Stimulated activated CD4-positive, alpha-beta T cell treated with anti-CD3 and anti-CD28 coated beads, Interleukin-15, amount 100 ng/mL, for 1 hour (primary cell): ENCODE measurements at places on chromosomes 1 and 21.

- DNase-seq = no peak
These were observed 21.1 kb downstream of the PIK3C2B start for GRCh38 chr1:204473400-204473965.

- DNase-seq = no peak
These were observed 267.8 kb upstream of the RUNX1 start for GRCh38 chr21:35316933-35317332.

- DNase-seq = peak; percentile 77
These were observed 49.7 kb downstream of the RASSF5 start for GRCh38 chr1:206556750-206557635.

DNA sequence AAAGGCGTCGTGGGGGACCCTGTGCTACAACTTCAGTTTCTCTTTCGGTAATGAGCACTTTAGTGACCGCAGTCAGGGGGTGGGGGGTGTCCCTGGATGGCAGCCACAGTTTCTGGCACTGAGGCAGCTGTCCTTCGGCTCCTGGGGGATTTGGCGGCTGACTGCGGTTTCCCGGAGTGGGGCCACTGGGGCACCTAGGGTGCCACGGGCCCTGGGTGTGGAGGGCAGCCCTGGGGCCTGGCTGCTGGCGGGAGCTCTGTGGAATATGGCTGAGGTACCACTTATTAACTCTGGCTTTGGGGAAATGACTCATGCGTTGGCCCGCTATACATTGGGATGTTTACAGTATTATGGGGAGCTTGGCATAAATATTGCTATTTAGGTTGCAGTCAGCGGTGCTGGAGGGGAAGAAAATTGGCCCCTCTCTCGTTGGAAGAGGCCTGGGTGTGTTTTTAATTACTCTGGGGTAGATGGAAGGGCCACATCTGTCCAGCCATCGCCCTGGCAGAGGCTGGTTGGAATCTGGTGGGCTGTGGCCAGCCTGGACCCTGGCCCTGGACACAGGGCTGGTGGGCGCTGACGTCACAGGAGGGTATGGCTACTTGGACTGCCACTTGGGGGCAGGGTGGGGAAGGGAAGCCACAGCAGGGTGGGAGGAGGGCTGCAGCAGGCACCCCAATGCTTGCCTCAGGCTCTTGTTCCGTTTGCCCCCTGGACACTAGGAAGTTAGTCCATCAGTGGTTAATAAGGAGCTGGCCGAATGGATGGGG lies 2.0 kb downstream of the EPHB2 start:
- DNase-seq = no peak

- no peak for DNase-seq
These were observed 22.0 kb upstream of the ZBTB18 start for GRCh38 chr1:244029124-244029523.

GRCh38 chr1:219143735-219144134 lies 29.9 kb upstream of the LYPLAL1 start:
- no peak for DNase-seq

- no peak for DNase-seq
These were observed 138.3 kb downstream of the PRDM16 start for GRCh38 chr1:3207217-3207848.

DNA sequence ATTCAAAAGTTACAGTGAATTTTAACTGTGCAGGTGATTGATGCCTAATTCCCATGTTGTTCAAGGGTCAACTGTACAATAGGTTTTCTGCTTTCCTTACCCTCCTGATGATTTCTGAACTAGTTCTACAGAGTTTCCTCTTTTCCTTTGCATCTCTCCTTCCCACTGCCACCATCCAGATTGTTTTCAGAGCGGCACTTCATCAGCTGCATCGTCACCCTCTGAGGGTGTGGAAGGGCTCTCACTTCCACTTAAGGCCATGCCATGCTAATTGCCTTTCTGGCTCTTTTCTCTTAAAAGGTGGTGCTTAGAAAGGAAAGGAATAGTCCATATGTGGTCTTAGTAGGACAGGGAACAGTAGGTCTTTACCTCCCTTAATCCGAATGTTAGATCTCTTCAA lies 39.1 kb downstream of the DISC1 start:
- DNase-seq = no peak

GRCh38 chr1:16266411-16267118 lies 29.6 kb upstream of the CPLANE2 start:
- no peak for DNase-seq

DNA sequence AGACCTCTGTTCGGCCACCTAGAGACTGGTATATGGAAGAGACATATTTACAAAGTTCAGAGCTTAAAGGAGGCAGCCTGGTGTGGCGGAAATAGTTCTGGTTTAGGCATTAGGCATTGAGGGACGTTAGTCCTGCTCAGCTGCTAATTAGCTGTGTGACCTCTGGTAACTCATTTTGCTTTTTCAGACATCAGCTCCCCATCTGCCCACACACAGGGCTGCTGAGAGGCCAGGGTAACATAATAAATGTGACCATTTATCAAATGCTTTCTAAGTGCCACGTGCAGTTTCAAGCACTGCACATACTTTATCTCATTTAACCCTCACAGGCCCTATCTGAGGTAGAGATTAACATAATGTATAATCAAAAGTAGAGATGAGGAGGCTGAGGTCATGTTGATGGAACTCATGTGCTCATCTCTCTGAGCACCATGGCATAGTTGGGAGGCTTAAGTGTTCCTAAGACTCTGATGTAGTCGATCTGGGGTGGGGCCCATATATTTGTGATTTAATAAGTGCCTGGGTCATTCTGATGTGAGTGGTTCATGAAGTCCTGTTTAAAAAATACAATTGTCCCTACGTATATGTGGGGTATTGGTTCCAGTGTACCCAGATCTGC lies 267.2 kb upstream of the PLXNA2 start:
- no peak for DNase-seq

DNA sequence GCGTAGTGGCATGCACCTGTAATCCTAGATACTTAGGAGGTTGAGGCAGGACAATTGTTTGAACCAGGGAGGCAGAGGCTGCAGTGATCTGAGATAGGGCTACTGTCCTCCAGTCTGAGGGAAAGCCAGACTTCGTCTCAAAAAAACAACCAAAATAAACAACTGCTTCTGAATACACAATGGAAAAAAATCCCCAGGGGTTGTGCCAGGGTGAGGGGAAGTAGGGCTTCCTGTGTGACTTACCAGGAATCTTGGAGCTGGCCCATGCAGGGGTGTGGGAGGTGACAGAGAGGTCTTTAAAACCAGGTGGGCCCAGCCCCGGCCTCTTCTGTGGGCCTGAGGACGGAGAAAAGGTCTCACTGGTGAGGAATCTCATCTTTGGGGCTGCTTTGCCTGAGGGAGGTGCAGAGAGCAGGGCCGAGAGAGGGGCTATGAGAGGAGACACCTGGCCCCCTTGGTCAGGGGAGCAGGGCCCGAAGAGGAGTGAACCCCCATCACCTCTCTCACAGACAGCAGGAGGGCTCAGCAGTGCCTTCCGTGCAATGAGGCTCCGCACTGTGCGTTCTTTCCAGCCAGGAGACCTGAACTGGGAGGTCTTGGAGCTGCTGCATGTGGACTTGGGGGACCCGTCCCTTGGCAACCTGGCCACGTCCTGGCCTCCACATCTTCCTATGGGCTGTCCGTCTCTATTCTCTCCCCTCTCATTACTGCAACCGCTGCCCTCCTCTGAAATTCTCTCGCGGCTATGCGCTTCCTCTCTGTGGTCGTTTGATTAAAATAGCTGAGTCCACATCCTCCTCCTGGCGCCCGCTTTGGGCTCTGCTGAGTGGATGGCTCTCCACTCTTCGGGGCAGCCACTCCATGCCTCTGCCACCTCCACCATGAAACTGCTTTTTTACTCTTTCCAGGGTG lies 10.7 kb downstream of the PLA2G5 start:
- DNase-seq = no peak

GRCh38 chr1:30757352-30758120 lies at the start of gene LAPTM5:
Gene LAPTM5 (minus strand): TSS chr1:30757774. CDS start chr1:30757745, 29 bp downstream.
- DNase-seq = peak; percentile 43

- no peak for DNase-seq
These were observed 128.8 kb upstream of the COA6 start for GRCh38 chr1:234244482-234244881.

DNA sequence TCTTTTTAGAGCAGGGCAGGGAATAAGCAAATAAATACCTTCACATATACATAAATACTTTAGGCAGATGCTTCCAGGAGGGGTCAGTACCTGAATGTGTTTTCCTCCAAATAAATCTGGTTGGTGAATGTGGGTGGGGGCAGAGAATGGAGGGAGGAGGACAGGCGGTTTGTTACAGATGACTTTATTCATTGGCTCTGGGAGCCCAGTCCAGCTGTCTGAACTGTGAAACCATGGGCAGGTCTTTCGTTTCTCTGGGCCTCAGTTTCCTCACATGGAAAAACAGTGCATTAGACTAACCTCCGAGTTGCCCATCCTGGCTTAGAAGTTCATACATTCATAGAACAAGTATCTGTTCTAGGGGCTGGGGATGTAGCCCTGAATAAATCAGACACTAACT lies 124.6 kb downstream of the IER5 start:
- no peak for DNase-seq

- no peak for DNase-seq
These were observed 7.5 kb downstream of the MDM4 start for GRCh38 chr1:204523605-204524215.

DNA sequence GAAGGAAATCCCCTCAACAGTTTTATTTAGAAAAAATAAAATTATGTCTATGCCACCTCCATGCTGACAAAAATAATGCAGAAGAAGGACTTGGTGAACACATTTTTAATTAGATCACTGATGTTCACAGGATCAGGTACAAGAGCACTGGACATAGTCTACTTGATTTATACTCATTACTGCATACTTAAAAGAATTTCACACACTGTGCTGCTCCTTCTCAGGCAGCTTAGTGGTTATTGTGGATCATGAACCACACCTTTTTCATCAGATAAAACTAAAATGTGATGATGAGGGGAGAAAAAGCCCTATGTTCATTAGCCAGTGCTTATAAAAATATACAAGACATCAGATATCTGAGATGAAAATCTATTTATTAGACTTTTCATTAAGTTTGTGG lies 103.3 kb upstream of the DPH5 start:
- no peak for DNase-seq

DNA sequence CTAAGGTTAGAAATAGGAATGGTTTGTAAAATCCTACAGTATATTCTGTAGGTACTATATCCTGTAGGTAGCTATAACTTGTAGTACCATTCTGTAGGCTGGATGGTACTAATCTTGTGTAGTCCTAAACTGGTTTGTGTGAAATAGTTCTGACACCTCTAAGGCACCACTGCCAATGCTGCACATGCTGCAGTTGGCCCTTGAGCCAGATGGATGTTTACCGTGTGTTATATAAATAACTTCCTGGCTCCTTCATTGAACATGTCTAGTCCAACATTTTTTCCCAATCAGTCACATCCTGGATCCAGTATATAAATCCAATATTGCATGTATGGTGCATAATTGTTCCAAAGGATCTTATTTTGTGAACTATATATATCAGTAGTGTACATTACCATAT lies 89.5 kb upstream of the GNG4 start:
- no peak for DNase-seq

DNA sequence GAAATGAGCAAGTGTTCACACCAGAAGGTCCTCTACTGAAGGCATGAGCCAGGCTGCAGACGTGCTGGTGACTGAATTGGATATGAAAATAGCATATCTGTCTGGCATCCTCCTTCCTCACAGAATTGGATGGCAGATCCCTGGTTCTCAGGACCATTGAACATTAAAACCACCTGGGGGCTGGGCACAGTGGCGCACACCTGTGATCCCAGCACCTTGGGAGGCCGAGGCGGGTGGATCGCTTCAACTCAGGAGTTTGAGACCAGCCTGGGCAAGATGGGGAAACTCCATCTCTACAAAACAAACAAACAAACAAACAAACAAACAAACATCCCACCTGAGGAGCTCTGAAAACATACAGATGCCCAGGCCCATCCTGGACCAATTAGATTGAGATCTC lies 23.4 kb downstream of the TEX35 start:
- no peak for DNase-seq

DNA sequence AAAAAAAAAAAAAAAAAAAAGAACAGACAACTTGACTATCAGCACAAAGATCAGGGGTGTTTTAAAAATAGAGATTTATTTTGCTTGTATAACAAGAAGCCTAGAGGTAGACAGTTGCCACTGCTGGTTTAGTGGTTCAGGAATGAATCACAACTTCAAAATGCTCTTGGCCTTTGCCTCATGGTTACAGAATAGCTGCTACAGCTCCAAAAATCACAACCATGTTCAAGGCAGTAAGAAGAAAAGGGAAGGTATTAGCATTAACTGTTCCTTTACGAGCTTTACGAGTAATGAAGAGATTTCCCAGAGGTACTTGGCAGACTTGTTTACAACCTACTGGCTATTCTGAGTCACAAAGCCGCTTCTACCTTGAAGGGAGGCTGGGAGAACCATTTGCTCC lies 52.5 kb upstream of the PPM1J start:
- no peak for DNase-seq

GRCh38 chr1:84720221-84720780 lies 30.0 kb upstream of the SSX2IP start:
- DNase-seq = no peak

DNA sequence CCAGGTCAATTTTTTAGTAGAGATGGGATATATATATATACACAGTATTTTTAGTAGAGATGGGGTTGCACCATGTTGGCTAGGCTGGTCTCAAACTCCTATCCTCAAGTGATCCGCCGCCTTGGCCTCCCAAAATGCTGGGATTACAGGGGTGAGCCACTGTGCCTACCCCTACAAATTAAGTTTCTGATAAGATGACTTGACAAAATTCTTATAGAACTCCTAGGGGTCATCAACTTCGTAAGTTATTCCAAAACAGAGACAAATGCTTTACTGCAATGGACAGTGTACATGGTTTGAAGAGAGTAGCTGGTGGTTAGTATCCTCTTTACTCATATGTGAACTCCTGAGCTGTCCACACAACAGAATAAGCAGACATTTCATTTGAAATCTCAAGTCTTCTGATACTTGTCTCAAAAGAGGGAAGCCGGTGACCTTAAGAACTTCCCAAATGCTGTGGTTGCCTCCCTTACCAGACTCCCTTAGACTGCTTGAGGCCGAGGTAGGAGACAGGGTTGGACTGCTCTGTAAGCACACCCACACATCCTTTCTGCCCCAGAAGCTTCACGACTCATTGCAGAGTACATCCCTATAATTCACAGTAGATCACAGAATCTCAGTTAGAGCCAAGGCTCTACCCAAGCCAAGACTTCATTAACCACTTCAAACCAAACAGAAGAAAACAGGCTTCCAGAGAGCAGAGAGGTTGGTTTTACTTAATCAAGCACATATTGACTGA lies 244.1 kb upstream of the IRF2BP2 start:
- DNase-seq = no peak

DNA sequence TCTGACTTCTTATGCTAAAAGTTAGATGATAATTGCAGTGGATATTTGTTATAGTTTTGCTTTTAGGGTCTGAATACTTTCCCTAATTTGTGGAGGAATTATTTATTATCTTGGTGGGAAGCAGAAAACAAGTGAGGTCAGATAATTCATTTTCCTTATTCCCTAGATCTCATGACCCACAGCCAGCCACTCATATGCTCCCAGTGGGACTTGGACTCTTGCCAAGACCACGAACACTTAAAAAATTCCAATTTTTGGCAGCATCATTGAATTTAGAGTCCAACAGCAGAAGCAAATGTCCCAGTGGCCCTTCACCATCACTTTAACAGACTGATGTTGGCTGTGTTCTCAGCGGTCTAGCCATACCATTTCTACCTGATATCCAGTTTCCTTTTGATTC lies 204.2 kb downstream of the HMCN1 start:
- no peak for DNase-seq
